Left lung (tissue), 14 donors: ENCODE measurements at places on chromosomes 7 and 10. TPM values are rescaled to one million over a fixed set of nuclear protein-coding genes. Genes with fewer than 3 reads are reported as not detected.

SEC31B gene
- polyA plus RNA-seq: 23.2 TPM

GCK gene
- 4.1 TPM for polyA plus RNA-seq

CDHR3 gene
- 30.6 TPM for polyA plus RNA-seq

MYOZ1 gene
- 2.7 TPM for polyA plus RNA-seq

TBX20 gene
- not detected for polyA plus RNA-seq

ANKRD2 gene
- 0.24 TPM for polyA plus RNA-seq

A1CF gene
- 0.13 TPM for polyA plus RNA-seq

ATG9B gene
- 3.5 TPM for polyA plus RNA-seq

EVX1 gene
- not detected for polyA plus RNA-seq

EMX2 gene
- polyA plus RNA-seq: 0.17 TPM

GFRA1 gene
- polyA plus RNA-seq: 2.7 TPM

ATRNL1 gene
- polyA plus RNA-seq: 6.2 TPM

IRF5 gene
- polyA plus RNA-seq: 2.1 TPM

MTERF1 gene
- 18.5 TPM for polyA plus RNA-seq

UTF1 gene
- not detected for polyA plus RNA-seq
